ENCODE measurements at places on chromosomes 3 and 15. TPM values are rescaled to one million over a fixed set of nuclear protein-coding genes. Genes with fewer than 3 reads are reported as not detected.

CMTM7 gene
- total RNA-seq: 21.5 TPM

TAGLN3 gene
- total RNA-seq: not detected

CCR5 gene
- 0.95 TPM for total RNA-seq

GRCh38 chr3:42900226-42901072 lies 5.5 kb upstream of the ZNF662 start:
- DNase-seq: no peak

TMEM108 gene
- total RNA-seq: 0.28 TPM

- DNase-seq: no peak
These were observed 111.3 kb upstream of the BCL6 start for GRCh38 chr3:187856555-187856954.

DNA sequence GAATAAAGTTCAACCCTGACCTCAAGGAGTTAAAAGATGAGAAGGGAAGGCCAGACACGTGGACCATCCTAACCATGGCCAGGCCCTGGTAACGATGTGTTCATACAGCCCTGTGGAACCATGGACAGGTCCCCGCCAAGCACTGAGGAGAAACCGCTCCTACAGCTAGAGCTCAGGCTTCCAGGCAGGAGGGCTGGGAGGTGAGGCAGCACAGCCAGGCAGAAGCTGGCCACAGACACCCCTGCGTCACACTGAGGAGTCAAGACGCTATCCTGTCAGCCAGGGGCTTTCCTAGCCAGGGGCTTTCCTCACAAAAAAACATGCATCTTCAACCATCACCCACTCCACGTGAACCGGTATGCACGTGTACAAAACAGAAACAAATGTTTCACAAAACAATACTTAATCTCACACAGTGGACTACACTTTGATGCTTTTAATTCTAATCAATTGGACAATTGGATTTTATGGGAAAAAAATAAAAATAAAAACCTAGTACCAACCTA lies 73.2 kb downstream of the TBC1D2B start:
- DNase-seq: no peak
